ENCODE measurements at places on chromosomes 1 and 21.

DNA sequence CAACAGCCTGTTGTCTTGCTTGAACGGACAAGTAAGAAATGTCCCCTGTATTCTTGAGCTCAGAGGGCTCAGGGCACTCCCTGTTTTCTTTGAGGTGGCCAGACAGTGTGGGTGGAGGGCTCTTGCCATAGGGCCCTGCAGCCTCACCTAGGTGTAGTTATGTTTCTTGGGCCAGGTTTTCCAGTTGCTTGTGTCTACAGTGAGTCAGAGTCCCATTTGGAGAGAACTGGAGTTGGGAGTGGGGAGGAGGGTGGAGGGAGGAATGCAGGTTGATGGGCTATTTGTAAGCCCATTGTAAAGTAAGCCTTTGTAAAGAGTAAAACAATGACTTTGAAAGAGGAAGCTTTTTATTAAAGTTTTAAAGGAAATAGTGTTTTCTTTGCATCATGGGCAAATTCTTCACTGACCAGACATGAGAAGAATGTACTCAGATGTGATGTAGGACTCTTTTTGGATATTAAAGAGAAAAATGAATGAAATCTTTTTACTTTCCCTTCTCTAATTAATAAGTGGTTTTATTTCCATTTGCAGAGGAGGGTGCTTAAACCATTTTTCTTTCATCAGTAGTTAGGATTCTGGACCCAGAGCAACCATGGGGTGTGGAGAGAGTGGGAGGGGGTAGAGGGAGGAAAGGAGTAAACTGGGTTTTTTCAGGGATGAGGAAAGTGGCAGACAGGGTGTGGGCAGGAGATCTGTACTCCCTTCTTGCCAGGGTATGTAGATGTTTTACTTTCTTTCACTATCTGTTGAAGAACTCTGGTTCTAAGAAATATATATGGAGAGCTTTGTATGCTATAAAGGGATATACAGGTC, 45.1 kb upstream of the MACF1 start:
- DNase-seq, result no peak

- DNase-seq, result no peak
Measured at GRCh38 chr1:200893411-200893901, 1.2 kb upstream of the INAVA start.

GRCh38 chr1:7971024-7971423, 9.5 kb downstream of the PARK7 start:
- no peak for DNase-seq

GRCh38 chr1:215071078-215071477, 11.5 kb upstream of the KCNK2 start:
- no peak for DNase-seq

DNA sequence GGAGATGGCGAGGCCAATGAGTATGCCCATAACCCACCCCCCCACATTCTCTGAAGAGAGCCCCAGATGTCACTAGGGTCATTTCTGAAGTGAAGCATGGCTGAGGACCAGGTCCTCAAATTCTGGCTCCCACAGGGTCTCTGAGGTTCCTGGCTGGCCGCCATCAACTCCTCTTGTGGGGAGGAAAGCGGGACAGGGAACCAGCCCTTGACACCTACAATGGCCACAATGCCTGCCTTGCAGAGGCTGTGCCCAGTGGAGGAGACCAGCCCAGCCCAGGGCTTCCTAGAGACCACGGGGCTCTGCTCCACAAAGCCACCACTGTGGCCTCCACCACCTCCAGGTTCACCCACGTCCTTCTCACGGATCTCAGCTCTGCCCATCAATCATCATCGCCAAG, 120.1 kb upstream of the ARHGEF16 start:
- DNase-seq, result no peak

- DNase-seq, result no peak
Measured at GRCh38 chr1:201267481-201268229, 15.7 kb upstream of the PKP1 start.

DNA sequence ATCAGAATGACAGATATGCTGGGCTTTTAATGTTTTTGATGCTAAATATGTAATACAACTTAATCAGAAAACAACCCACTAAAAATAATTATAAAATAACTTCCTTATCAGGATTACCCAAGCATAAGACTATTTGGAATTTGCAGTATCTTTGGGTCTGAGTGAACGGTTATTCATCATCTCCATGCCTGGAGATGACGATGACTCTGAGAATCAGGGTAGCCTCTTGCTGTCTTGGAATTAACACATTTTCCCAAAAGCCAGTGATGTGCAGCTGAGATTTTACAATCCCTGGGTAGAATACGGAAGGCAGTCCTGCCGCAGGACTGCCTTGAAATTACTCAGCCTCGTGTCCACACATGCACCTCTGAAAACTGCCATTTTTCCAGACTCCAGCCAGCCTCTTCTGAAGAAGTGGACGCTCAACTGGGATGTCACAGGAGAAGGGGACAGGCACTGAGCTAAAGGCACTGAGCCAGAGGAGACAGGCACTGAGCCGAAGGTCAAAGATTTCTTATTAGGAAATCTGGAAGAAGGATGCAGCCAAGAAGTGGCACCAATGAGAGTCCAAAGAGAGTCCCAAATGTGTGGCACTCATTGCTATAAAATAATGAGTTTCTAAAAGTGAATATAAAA, 85.5 kb downstream of the PGBD5 start:
- DNase-seq, result no peak
